ENCODE measurements at places on chromosomes 5 and 9. TPM values are rescaled to one million over a fixed set of nuclear protein-coding genes. Genes with fewer than 3 reads are reported as not detected.

DNA sequence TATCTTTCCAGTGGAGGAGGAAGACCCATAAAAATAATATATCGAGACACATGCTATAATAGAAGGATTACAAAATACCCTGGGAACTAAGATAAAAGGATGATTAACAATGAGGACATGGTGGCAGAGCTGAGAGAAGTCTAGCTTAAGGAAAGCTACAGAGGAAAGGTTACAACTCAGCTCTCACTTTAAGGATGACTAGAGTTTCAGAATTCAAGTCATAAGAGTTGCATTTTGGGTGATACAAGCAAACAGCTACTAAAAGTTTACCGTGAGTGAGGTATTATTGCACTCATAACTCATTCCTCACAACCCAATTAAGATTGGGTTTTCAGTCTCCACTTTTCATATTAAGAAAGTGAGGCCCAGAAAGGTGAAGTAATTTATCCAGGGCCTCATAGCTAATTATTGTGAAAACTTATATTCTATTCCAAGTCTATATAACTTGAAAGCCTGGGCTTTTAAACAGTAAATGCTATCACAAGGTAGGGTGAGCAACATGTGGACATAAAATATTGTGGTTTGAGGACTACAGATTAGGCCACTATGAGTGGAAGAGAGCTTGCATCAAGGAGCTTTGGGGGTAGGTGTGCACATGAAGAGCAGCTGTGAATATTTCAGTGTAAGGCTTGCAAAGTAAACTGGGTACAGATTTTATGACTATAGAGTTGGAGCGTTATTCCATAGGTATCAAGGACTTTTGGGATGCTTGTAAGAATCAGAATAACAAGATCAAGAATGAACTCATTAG is 28.0 kb downstream of the JAKMIP2 start:
- DNase-seq = no peak

DNA sequence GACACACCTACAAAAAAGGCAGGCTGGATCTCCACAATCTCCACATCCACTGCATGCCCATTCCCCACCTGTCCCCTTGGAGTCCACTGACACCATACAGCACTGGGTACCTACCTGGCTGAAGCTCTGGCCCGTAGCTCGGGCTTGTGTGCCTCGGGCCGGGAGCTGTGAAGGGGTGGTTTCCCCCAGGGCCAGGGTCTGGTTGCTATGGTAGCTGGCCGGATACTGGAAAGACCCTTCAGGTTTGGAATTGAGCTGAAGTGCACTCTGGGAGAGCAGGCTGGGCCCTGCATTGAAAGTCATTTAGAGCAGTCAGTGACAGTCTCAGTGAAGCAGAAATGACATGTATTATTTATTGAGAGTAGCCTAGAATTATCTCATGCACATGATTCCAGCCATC is 507.3 kb downstream of the CTNND2 start:
- DNase-seq = no peak

- no peak for DNase-seq
Observed at GRCh38 chr5:95102687-95103086, 182.2 kb downstream of the MCTP1 start.

GRCh38 chr9:108297073-108297472 is 558.7 kb downstream of the ACTL7B start:
- no peak for DNase-seq

- no peak for DNase-seq
Observed at GRCh38 chr9:16726718-16727451, 143.6 kb downstream of the BNC2 start.

- DNase-seq = no peak
Observed at GRCh38 chr5:150626853-150627276, 13.6 kb upstream of the SYNPO start.

DNA sequence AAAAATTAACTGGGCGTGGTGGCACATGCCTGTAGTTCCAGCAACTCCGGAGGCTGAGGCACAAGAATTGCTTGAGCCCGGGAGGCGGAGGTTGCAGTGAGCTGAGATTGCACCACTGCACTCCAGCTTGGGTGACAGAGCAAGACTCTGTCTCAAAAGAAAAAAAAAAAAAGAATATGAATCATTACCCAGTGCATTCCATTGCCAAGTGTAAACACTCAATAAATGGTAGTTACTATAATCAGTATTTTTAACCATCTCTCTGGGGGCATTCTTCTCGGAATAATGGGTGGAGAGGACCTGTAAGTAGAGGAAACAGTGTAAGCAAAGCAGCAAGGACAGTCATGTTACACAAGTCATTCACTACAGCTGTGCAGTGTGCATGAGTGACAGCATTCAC is 13.8 kb upstream of the RANBP17 start:
- DNase-seq = no peak

GRCh38 chr9:35771943-35772342 is 17.9 kb upstream of the MSMP start:
- DNase-seq = no peak

- no peak for DNase-seq
Observed at GRCh38 chr9:5843794-5844471, 11.0 kb upstream of the ERMP1 start.

- DNase-seq = no peak
Observed at GRCh38 chr5:96143450-96143849, 181.8 kb upstream of the ELL2 start.

DNA sequence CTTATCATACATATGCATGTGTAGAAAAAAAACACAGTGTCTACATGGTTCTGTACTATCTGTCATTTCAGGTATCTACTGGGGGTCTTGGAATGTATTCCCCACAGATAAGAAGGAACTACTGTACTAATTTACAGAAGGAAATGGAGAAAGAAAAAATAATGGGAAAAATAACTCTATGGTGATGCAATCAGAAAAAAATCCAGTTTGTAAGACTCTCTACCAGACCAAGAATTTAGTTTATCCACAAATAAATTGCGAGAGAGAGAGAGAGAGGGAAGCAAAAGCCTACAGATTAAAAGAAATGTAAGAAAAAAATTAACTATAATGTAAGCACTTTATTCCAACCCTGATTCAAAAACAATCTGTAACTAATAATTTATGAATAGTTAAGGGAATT is 708.6 kb upstream of the ZNF608 start:
- no peak for DNase-seq

Gene ZDHHC11B
- total RNA-seq = 9.3 TPM

GRCh38 chr5:68708842-68709170 is 385.0 kb upstream of the SLC30A5 start:
- DNase-seq = no peak

GRCh38 chr9:1759009-1759408 is 256.1 kb upstream of the SMARCA2 start:
- DNase-seq = no peak

Gene IL3
- total RNA-seq = not detected

DNA sequence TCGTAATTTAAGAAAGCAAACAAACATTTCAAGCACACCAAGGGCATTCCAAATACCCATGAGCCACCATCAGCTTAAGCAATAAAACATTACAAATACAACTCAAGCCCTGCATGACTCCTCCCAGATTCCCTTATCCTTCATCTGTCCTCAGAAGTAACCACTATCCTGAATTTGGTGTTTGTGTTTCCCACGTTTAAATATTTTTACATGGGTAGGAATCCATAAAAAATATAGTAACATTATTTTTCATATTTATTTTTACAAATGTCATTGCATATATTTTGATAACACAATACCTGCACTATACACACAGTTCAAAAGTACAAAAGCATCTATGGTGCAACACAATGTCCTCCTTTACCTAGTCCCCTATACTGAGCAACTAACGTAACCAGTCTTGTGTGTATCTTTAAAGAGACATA is 6.4 kb downstream of the PRKAA1 start:
- DNase-seq = no peak

Gene TICAM2
- 0.90 TPM for total RNA-seq

Gene LCN10
- 0.90 TPM for total RNA-seq

Gene BTNL8
- not detected for total RNA-seq

DNA sequence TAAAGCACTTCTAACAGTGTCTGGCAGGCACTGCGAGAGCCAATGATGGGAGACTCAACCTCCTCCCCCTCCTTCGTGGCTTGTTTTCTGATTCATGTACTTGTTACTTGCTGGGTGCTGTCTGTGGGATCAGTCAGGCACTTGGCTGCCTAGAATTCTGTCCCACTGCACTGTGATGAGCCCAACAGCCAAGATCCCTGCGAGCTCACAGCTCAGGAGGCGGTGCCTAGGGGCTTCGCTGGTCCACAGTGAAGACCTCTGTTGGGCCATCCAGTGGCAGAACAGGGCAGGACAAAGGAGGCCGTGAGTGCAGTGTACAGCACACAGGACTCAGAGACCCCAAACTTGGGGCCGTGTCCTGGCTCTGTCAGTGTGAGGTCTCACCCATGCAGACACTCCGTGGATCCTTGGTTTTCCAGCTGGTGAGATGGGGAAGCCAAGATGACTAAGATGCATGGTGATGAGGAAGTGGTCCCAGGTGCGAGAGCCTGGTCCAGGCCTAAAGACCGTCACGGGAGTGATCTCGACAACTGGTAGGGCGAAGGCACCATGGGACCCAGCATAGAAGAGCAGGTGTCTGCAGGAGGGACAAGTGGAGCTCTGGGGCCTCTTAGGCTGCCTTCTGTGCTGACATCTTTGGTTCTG is 19.5 kb downstream of the MYMK start:
- no peak for DNase-seq

Gene ERP44
- 11.6 TPM for total RNA-seq

Gene IFNB1
- total RNA-seq = not detected

GRCh38 chr5:113343343-113343742 is 91.4 kb downstream of the TSSK1B start:
- no peak for DNase-seq

- DNase-seq = no peak
Observed at GRCh38 chr5:67425514-67425913, 228.9 kb upstream of the CD180 start.

Gene RMRP
- 10,512 TPM for total RNA-seq

DNA sequence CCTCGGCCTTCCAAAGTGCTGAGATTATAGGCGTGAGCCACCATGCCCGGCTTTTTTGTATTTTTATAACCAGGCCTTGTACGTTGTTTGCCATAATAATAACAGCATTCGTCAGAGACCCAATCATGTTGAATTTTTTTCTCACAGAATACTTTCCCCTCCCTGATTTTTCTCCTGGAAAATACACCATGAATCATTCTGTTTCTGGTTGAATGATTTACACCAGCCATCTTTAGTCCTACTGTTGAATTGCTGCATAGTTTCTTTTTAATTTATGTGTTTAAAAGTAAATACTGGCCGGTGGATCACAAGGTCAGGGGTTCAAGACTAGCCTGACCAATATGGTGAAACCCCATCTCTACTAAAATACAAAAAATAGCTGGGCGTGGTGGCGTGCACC is 3.5 kb downstream of the CNOT8 start:
- no peak for DNase-seq

Gene RASEF
- not detected for total RNA-seq

Gene FOXI1
- 0.18 TPM for total RNA-seq

GRCh38 chr9:120363697-120364096 is 216.3 kb downstream of the CDK5RAP2 start:
- DNase-seq = no peak

Data from T-helper 17 cell (primary cell).